ENCODE measurements at places on chromosomes 1 and 21.

DNA sequence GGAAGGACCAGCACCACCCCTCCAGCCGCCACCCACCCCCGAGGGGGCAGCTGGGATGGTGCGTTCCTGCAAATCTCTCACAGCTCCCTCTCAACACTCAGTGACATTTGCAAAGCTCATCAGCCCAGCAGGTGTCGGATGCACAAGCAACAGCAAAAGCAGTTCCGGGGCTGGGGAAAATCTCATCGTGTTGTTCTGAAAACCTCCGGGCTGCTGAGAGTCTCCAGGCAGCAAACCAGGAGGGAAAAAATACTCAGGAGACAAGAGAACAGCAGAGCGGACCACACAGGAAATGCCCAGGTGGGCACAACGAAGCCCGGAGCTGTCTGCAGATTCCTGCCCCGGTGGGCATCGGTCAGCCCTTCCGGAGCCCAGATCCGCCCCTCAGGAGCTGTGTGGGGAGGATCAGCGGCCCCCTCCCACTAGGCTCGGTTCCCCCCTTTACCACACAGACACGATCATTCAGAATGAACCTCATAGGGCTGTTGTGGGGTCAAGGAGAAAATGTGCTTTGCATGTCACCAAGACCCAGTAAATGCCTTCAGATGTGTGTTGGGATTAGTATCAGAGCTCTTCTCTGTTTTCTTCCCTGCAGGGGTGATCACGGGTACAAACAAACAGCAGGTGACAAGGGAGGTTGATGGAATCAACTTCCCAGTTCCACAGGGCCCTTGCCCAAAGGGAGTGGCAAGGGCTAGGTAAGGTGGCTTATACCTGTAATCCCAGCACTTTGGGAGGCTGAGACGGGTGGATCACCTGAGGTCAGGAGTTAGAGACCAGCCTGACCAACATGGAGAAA lies 127.0 kb upstream of the TIAM1 start:
- no peak for DNase-seq

GRCh38 chr1:150389650-150390049 lies 25.7 kb downstream of the RPRD2 start:
- DNase-seq = no peak

GRCh38 chr1:48930011-48930410 lies 153.3 kb upstream of the BEND5 start:
- DNase-seq = no peak

GRCh38 chr1:41907446-41907845 lies 11.3 kb downstream of the HIVEP3 start:
- DNase-seq = no peak

DNA sequence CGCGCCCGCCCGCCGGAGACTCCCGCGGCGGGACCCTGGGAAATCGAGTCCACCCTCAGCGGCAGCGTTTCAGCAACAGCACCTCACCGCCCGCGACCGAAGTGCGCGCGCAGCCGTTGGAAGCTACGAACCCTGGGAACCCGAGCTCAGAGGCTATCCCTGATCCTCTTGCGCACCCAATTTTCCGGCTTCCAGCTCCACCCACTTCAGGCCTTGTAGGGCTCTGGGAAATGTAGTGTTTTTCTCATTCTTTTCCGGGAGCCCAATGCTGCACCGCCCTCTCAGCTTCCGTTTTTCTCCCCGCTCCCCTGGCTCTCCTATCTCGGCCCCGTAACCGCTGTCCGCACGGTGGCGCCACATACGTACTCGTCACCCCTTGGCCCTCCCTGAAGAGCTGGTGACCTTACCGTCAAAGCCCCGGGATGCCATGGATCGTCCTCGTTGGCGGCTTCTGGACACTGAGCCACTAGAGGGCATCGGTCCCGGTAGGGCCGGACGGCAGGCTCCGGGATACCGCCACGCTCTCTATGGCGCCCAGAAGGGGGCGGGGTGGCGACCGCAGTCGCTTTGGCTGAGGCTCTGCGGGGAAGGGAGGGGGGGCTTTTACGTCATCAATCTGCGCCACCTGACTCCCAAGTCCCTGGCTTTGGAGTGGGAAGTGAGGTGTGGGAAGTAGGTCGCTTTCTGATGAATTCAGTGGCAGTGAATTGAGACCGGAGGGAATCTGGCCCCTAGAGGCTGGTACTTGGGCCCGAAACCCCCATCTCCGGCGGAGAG lies at the start of the genes ODR4 and TPR:
TSS of gene ODR4 (plus strand) at position 687 of the 777 bp plus-strand sequence. CDS start 3,948 bp downstream, outside the sequence.
TSS of gene TPR (minus strand) at position 102 of the 777 bp plus-strand sequence. CDS start 225 bp downstream, outside the sequence.
- DNase-seq = peak; percentile 96

GRCh38 chr21:46598581-46599572 lies 6.0 kb downstream of the S100B start:
- DNase-seq = peak; percentile 61

DNA sequence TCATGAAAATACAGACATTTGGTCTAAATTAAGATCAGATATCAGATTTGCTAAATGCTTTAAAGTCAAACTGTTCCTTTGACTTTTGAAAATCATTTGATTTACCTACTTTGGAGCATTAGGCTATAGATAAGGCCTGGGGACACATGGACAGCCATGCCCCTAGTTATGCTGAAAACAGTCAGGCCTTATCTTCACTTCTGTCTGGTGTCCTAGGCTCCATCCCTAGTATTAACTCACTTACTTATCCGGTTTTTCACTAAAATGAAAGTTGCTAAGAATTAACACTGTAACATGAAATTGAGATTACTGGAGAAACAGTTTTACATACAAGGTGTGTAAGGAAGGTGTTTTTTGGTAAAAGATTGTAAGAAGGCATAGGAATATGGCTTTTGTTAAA lies 4.5 kb upstream of the CATSPERE start:
- DNase-seq = no peak

GRCh38 chr1:109620401-109620791 lies 759 bp downstream of the AMPD2 start:
- DNase-seq = peak; percentile 45

DNA sequence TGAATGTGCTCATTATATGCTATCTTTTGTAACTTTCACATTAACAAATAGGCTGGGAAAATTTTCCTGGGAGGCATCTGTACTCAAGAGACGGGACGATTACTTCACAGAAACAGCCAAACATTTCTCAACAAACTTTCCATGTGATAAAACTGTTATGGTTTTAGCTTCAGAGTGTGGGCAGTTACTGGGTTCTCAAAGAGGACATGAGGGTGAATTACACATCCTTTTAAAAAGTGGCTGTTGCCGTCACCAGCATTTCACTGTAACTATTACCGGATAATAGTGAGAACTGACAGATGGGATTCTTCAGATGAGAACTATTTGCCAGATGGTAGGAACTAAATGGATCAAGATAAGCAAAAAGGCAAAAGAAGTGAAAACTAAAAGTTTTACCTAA lies 109.1 kb downstream of the APP start:
- no peak for DNase-seq

DNA sequence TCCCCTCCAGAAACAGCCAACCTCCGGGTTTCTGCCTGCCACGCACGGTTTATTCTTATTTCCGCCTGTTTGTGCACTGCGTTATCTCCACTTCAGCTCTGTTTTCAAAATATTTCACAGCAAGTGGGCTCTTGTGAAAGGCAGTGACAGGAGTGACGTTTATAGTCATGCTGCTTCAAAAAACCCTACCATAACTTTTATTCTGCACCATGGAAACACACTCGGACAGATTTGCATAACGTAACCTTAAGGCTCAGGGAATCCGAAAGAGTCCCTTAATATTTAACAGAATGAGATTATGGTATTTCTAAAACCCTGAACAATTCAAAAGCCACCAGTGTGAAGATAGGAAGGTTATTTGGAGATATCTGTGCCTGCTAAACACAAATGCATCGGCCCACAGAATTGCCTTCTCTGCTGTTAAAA lies 782 bp upstream of the SDE2 start:
- no peak for DNase-seq

All from endothelial cell (in vitro differentiated cells).